ENCODE measurements at places on chromosomes 11 and 22. TPM values are rescaled to one million over a fixed set of nuclear protein-coding genes. Genes with fewer than 3 reads are reported as not detected.
A peak's percentile ranks its signal among the peaks of the same experiment; 100 is the strongest.

- no peak for DNase-seq
Measured at GRCh38 chr11:12554122-12554521, 120.1 kb upstream of the TEAD1 start.

DNA sequence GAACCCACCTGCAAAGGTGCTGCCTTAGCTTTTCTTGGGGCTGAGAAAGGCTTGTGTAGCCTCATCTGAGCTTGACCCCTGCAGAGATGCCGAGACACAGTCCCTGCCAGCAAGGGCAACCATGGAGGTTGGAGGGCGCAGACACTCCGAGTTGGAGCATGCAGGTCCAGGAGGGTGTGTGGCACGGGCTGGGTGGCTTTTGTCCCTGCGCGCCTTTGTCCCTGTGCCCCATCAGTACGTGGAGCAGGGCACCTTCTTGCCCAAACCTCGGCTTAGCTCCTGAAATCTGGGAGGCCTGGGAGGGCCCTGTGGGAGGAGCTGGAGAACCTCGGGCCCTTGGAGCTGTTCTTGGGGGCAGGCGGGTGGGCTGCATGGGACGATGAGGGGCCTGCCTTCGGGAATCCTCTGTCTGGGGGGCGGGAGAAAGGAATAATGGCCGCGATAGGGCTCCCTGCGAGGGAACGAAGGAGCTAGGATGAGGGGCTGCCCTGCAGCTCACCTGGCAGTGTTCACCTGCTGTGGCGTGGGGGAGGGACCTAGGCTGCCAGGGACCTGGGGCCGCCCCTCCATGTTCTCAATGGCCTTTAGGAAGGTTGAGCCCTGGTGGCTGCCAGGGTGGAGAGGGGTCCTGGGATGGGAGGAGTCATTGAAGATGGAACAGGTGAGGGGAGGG is 3.4 kb downstream of the BRSK2 start:
- DNase-seq = no peak

GAL3ST1 gene
- total RNA-seq = not detected

MPEG1 gene
- total RNA-seq = not detected

- peak; percentile 80 for DNase-seq
Measured at GRCh38 chr22:20032407-20032991, 11.6 kb downstream of the TANGO2 start.

NXPE1 gene
- not detected for total RNA-seq

TMEM9B gene
- 62.2 TPM for total RNA-seq

DNA sequence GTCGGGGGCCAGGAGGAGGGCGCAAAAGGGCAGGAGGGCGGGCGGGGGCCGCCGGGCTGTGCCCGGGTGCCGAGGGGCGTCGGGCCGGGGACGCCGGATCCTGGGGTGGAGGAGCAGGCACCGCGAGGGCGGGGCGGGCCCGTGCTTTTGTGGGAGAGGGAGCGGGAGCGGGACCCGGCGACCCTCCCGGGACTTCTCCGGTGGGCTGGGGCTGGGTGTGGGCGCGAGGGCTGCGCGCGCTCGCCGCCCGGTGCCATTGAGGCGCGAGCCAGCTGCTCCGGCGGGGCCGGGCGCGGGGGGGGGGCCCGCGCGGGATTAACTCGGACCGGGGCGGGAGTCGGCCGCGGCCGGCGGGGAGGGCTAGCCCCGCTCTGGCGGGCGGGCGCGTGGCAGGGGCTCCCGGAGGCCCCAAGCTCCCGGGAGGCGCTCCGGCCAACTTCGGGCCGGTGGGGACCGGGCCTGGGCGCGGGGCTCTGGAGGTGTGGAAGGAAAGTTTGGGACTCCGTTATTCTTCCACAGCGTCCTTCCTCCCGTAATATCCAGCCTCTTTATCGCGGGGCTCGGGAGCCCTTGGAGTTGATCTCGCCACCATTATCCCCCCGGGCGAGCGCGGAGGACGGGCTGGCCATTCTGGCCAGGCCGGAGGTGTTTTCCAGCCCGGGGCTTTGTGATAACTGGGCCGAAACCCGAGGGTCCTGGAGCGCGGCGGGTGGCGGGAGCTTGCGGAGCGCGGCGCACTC is 936 bp downstream of the CECR2 start:
- DNase-seq = peak; percentile 26

RCOR2 gene
- 0.53 TPM for total RNA-seq
